Ovary (tissue), 10 donors: ENCODE measurements at places on chromosomes 3 and 15. TPM values are rescaled to one million over a fixed set of nuclear protein-coding genes. Genes with fewer than 3 reads are reported as not detected.

GRCh38 chr15:70604666-70605315 lies 158.6 kb downstream of the UACA start:
- peak; percentile 37 for DNase-seq

DNA sequence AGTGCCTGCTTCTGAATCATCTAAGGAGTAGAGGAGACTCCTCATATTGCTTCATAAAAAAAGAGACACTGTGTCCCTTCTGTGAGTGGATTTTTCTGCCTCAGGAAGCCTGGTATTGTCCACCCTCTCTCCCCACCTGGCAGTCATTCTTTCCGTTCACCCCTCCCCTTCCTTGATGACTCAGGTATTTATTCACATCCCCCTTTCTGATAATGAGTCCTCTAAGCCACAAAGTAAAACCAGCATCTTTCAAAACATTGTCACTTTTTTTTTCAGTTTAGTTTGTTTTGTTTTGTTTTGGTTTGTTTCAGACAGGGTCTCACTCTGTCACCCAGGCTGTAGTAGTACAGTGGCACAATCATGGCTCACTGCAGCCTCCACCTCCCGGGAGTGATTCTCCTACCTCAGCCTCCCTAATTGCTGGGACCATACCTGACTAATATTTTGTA lies 65.2 kb upstream of the UBE2E1 start:
- DNase-seq = no peak

The TGM4 gene
- not detected for total RNA-seq

The EPB42 gene
- 0.43 TPM for total RNA-seq
